ENCODE measurements at places on chromosomes 13 and 19.

- DNase-seq = no peak
Observed at GRCh38 chr13:80133631-80134261, 207.2 kb downstream of the SPRY2 start.

- no peak for DNase-seq
Observed at GRCh38 chr19:32265995-32266394, 79.4 kb upstream of the ZNF507 start.

GRCh38 chr19:55552620-55553019 is 7.3 kb upstream of the SBK3 start:
- no peak for DNase-seq

- no peak for DNase-seq
Observed at GRCh38 chr19:28319227-28319626, 893.7 kb downstream of the UQCRFS1 start.
